Stimulated activated CD4-positive, alpha-beta T cell treated with anti-CD3 and anti-CD28 coated beads, Interleukin-1b, Interleukin-23, amount 100 ng/mL, for 48 hours (primary cell): ENCODE measurements at places on chromosomes 3 and 15.

GRCh38 chr3:52339612-52340011 lies 23.5 kb downstream of the DNAH1 start:
- DNase-seq = peak; percentile 13

DNA sequence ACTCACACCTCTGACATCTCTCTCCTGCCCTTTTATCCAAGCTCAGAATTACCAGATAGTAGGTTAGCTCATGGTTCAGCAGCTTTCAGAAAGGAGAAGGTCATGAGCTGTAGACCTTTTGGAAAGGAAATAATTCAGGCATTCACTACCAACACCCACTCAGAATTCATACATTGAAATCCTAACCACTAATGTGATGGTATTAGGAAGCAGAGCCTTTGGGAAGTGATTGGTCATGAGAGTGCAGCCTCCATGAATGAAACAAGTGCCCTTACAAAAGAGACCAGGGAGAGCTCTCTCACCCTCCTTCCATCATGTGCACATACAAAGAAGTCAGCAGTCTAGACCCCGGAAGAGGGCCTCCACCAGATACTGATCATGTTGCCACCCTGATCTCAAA lies 315.8 kb upstream of the CCDC54 start:
- no peak for DNase-seq

DNA sequence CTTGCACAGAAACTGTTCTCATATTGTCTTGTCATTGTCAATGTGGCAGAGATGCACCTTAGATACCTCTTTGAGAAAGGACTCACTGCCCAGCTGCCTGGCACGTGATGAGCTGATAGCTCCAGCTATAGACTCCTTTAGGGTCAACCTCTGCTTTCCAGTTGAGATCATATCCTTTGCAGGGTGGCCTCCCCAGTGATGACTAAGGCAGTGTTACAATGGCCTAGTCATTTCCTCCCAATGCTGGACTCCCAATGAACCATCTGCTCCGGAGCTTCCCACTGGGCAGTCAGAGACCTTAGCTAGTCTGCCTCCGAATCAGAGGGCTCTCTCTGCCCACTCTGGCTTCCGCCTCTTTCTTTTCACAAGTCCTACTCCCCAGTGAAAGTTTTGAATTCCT lies 79.5 kb downstream of the CHRD start:
- no peak for DNase-seq

- DNase-seq = no peak
Measured at GRCh38 chr3:162632672-162633071, 1136.1 kb downstream of the OTOL1 start.

GRCh38 chr3:143002727-143003126 lies 1.4 kb downstream of the U2SURP start:
- DNase-seq = no peak

DNA sequence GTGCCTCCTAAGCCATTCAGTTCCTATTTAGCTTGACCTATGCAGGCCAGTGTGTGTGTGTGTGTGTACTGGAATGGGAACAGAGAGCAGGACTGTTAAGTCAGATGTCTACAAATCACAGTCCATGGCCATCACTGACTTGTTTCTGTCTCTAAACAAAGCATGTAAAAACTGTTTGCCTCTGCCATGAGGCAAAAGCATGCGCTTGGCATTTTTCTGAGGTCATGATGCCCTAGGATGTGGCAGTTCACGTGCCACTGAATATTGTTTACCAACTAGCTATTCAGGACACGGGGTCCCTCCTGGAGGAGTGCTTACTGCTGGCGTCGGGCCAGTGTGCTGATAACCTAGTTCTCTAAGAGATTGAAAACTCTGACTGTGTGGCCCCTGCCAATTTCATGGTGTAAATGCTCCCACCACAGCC lies 8.2 kb upstream of the ATP13A3 start:
- no peak for DNase-seq
